Brain microvascular endothelial cell (primary cell): ENCODE measurements at places on chromosomes 1 and 21.

DNA sequence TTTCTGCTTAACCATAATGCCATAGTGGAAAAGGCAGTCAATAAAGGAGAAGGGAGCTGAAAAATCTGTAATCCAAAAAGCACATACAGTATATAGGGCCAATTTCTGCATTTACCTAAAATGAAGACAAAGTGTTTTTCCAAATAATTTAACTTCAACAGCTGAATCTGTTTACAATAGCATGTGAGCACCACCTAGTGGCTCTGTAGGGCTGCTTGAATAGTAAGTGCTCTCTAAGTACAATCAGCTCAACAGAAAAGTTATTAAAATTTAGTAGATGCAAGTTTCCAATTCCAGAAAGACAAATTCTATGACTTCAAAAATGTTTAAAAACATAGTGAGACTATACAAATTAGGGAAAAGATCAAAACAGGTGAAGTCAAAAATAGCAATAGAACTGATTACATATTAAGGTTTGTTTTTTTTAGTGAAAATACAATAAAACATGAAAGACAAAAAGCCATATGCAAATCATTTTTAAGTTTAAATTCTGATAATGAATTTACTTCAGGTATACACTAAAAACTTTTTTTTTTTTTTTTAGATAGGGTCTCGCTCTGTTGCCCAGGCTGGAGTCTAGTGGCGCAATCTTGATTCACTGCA is 220.0 kb downstream of the SETD4 start:
- DNase-seq = peak; percentile 79

DNA sequence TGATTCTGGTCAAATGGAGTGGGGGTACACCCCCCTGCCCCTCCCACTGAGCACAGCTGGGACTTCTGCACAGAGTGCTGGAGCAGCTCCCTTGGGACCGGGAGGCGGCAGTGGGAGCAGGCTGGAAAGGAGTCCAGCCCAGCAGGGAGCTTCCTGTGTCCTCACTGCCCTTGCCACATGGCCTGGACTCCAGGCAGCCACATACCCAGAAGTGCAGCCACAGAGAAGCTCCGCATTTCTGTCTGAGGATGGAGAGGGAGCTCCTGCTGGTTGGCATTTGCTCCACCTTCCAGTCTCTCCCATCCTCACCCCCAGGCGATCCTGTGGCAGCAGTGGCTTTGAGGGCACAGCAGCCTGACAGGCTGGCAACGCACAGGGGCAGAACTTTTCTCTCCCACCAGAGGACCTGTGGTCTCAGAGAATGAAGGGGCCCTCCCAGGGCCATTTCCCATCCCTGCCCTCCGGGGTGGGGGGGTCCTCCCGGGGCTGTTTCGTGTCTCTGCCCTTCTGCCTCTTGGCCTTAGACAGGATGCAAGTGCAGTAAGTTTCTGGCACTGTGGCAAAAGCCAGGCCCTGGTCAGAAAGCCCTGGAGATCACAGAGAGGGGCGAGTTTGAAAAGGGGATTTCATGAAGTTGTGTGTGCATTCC is 103.6 kb upstream of the COL6A1 start:
- DNase-seq = no peak

DNA sequence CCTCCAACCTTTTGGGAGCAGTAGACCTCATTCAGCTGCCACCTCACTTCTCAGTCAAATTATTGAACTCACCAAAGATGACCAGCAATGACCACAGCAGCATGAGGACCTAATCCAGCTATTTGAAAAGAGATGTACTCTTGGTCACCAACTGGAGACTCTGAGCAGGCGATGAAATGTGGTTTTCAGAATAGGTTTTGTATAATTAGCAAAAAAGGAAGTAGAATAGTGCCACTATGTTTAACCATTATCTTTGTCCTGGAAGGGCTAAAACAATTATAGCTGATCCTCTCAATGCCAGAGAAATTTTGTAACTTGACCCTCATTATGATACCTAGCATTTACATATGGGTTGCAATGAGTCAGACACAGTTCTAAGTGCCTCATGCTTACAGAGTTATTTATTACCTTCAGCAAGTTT is at the start of gene FCRL2:
Gene FCRL2 (minus strand): TSS at position 162 of the 421 bp plus-strand sequence. CDS start 59 bp downstream, at position 103.
- DNase-seq = no peak

- no peak for DNase-seq
Observed at GRCh38 chr1:219687779-219688178, 74.9 kb upstream of the ZC3H11B start.

GRCh38 chr1:201917362-201918033 is 28.8 kb downstream of the SHISA4 start:
- DNase-seq = peak; percentile 75
